ENCODE measurements at places on chromosomes 5 and 9.

- no peak for DNase-seq
Measured at GRCh38 chr5:93072831-93073459, 508.1 kb downstream of the NR2F1-AS1 start.

GRCh38 chr9:79568337-79569101, 3.2 kb upstream of the TLE4 start:
- DNase-seq = no peak

DNA sequence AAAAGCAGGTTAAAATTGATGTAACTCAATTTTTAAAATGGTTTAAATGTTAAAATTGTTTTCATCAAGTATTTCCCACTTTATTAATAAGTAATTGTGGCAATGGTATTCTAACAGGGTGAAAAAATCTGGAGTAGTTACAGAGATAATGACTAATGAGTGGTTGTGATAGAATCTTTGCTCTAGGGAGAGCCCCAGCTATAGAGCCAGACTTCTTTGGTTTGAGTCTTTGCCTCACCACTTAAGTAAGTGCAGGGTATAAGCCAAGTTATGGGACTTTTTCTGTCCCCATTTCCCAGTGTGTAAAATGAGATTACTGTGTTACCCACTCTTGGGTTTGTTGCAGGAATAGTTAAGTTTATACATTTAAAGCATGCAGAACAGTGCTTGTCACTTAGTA, 158.1 kb downstream of the FER start:
- no peak for DNase-seq

GRCh38 chr5:58901271-58901670, 318.4 kb downstream of the RAB3C start:
- no peak for DNase-seq

DNA sequence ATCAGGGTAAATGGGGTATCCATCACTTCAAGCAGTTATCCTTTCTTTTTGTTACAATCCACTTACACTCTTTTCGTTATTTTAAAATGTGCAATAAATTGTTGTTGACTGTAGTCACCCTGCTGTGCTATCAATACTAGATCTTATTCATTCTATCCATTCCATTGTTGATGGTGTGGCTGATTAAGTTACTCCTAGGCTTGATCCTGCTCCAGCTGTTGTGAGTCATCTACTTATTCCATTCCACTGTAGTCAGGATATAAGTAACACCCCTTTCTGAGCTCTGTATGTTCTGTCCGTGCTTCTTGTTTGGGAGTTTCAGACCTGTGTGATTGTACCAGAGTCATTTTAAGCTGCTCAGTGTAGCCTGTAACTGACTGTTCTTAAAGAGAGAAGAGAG, 122.5 kb upstream of the RUSC2 start:
- DNase-seq = peak; percentile 81

- DNase-seq = no peak
Measured at GRCh38 chr9:125455876-125456275, 194.2 kb downstream of the GAPVD1 start.

DNA sequence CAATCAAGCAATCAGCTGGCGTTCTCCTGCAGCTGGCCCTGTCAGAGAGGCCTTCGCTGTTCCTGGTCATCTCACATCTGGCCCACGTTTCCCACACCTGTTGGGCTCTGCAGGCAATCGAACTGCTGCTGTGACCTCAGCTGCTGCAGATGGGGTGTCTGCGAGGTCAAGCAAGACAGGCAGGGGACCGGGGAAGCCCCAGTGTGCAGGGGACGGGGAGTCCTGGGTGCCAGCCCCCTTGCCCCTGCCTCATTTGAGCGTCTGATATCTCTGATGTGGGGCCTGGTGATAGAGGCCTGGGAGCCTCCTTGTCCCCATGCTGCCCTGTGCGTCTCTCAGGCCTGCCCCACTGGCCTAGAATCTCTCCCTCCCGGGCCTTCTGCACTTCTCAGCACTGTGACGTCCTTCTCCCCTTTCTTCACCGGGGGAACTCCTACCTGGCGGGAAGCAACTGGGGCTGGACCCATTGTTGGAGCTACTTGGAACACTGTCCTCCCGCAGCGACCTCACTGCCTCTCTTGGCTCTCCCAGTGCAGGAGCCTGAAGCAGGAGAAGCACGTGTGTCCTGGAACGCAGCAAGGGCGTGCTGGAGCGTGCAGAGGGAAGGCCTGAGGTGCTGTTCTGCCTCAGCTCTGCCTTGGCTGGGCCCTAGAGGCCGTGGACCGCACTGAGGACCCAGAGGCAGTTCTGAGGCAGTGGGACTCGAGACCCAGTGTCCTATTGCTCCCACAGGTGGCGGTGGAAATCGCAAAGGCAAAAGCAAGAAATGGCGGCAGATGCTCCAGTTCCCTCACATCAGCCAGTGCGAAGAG, 3.9 kb downstream of the GRK6 start:
- no peak for DNase-seq

DNA sequence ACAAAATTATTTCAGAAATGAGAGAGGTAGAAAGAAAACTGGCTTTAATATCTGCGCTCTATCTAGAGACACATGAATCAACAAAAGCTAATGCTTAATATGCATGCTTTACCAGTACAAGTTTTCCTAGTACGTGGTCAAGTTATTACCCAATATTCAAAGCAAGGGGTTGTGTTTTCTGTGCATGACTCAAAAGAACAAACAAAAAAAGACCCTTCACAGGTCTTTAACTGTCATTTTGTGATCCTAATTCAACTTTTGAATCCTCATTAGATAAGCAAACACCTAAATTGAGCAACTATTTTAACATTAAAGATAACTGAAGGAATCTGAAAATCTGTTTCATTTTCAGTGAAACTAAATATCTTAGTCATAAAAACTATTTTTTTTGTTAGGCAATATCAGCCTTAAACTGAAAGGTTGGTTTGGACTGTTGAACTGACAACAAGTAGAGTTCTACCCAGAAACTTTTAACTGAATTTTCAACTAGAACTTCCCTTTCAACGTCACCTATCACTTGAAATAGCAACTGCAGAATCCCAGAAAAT, 12.5 kb downstream of the ST8SIA4 start:
- no peak for DNase-seq

- DNase-seq = no peak
Measured at GRCh38 chr9:131961496-131961880, 118.2 kb downstream of the MED27 start.

DNA sequence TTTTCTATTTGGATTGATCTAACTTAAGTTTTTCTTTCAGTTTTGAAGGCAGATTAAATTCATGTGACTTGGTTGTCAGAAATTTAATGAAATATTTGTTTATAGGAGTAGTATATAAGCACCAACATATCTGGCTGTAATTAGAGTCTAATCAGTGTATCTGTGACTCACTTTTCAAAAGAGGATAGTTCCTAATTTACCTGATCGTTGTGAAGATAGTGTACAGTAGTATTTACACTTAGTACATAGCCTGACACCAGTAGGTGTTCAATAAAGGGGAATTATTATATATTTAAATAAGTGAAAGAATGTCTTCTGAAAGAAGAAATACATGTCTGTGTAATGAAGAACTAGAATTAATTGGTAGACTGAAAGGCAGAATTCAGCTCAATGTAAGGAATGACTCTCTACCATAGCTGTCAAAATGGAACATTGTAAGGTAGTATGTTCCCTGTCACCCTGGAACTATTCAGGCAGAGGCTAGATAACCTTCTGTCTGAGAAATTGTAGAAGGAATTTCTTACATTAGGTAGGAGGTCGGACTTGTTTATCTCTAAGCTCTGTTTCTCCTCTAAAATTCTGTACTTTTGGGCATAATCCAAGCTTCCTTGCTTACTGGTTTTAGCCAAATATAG, 8.6 kb downstream of the TGFBR1 start:
- DNase-seq = no peak

- DNase-seq = no peak
Measured at GRCh38 chr5:8333977-8334376, 465.0 kb downstream of the MTRR start.

DNA sequence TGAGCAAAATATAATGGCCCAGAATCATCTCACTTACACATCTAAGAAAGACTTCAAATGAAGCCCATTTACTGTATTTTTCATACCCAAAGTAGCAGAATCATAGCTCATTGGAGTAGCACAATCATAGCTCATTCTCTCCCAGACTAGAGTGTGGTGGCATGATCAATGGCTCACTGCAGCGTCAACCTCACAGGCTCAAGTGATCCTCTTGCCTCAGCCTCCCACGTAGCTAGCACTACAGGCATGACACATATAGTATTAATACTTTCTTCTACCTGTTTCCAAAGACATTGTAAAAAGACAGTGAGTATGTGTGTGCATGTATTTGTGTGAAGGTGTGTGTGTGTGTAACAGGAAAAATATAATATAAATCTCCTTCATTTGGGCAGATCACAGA, 1247.9 kb upstream of the ACO1 start:
- no peak for DNase-seq

- DNase-seq = no peak
Measured at GRCh38 chr5:78295035-78295961, 800 bp upstream of the AP3B1 start.

DNA sequence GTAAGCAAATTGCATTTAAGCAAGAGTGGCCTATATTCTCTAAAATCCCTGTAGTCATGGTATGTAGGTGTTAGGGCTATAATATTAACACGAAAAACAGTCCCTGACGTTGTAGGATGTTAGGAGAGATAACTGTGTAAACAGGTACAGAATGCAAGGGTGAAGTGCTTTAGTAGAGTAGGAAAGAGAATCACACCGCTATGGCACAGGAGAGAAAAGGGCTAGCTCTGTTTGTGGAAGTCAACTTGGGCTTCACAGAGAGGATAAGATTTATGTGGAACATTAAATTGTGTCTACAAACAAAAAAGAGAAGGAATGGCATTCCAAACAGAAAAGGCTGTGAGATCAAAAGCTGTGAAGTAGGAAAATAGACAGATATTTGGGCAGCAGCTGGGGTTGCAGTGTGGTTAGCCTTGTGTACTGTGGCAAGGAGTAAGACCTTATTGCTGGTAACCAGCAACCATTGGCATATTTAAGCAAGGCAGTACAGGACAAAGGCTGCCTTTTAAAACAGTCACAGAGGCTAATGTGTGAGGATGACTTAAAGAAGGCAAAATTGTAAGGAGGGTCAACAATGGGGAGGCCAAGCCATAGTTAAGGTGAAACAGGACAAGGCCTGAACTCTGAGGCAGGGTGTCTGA, 337.5 kb upstream of the ADAMTSL1 start:
- no peak for DNase-seq

- DNase-seq = no peak
Measured at GRCh38 chr5:17154211-17154996, 63.0 kb upstream of the BASP1 start.

GRCh38 chr5:120967366-120967765, 503.3 kb downstream of the PRR16 start:
- no peak for DNase-seq

DNA sequence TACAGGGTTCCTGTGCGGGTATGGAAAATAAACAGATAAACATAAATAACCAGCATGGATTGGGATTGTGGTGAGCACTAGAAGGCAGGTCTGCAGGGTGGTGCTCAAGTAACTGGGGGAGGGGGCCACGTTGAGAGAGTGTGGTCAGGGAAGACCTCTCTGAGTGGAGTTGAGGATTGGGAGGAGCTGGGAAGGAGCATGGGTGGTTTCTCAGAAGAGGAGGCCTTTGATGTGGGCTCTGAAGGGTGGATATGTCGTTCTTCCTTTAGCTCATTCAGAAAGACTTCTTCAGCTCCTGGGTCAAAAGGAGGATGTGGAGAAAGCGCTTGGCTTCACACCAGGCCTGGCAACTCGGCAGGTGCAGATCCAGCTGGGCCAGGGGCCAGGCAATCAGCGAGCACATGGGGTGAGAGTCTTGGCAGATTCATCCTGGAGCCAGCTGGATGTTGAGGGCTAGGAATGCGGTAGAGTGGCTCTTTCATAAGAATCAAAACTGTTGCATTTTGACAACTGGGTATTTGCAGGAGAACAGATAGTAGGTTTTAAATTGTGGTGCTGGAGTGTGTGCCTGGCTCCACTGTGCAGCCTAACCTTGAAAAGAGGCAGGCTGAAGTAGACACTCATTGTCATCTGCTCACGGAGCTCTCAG, 71.7 kb downstream of the PCSK5 start:
- no peak for DNase-seq

Measured in AG04449 (cell line).